NCI-H2081 treated with DMSO at 0.1 percent for 48 hours (cell line): ENCODE measurements at places on chromosomes 1 and 21.
A peak's percentile ranks its signal among the peaks of the same experiment; 100 is the strongest.

DNA sequence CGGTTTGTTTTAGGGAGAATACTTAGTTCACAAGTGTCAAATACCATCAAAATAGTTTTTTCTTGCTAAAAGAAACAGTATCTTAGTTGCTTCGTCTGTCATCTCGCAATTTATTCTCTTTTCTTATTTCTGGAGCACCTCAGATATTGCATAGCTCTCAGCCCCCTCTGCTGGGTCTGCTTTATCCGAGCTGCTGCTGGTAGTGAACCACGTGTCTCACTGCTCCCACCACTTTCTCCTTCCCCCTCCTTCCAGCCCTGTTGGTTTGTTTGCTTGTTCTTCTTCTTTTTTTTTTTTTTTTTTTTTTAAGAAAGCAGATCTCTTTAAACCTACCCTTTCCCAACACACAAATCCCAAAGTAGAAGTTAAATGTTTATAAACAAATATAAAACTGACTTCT, 170.8 kb downstream of the EDEM3 start:
- no peak for DNase-seq

- no peak for DNase-seq
Observed at GRCh38 chr1:110880708-110881374, 7.9 kb downstream of the CD53 start.

GRCh38 chr1:94063379-94063778, 57.6 kb downstream of the ABCA4 start:
- DNase-seq, result no peak

GRCh38 chr1:76281306-76281705, 206.8 kb downstream of the ST6GALNAC3 start:
- no peak for DNase-seq

GRCh38 chr1:93495911-93496310, 48.0 kb downstream of the FNBP1L start:
- DNase-seq, result no peak

DNA sequence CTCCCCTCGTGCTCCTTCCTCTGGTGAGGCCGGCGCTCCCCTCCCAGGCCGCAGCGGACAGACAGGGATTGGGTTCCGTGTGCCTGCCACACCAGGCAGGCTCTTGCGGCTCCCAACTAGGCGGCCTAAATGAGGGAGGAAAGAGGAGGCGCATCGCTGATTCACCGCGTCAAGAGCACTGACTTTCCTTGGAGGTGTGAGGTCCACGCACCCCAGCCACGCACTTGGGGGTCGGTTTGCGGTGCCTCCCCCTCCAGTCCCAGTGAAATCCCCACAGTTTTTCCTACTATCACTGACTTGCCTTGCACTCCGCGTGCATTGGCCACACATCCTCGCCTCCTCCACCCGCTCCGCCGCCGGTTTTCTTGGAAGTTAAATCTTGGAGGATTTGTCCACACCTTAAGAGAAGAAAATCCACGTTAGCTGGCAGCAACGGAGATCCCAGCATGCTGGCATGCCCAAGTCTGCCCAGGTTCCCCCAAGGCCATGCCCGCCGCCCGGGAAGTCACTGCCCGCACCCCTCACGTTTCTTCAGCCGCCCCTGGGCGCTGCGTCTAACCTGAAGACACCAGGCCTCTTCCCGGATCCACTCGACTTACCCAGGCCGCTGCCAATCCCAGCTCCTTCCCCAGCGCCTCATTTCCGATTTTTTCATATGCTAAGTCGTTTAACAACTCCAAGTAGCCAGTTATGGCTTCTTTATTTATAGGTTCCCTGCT, 1.1 kb upstream of the FOXD3 start:
- DNase-seq, result no peak

DNA sequence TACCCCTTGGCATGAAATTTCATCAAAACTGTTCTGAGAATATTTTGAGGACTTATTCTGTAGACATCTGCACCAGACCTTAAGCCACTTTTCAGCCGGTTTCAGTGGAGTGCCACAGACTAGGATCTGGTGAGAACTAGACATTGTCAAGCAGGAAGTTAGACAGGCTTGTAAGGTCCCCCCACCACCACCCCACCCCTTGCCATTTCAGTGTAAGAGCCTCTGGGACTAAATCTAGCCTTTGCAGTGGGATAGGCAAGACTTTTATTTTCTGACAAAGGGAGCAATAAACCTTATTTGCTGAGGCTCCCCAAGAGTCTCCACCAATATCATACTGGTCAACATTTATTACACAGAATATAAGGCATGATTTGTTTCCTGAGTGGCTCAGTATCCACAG, 77.9 kb upstream of the EXO1 start:
- DNase-seq, result no peak

- no peak for DNase-seq
Observed at GRCh38 chr1:107491582-107491981, 350.7 kb downstream of the NTNG1 start.

GRCh38 chr1:177780096-177780700, 189.7 kb downstream of the SEC16B start:
- peak; percentile 10 for DNase-seq

DNA sequence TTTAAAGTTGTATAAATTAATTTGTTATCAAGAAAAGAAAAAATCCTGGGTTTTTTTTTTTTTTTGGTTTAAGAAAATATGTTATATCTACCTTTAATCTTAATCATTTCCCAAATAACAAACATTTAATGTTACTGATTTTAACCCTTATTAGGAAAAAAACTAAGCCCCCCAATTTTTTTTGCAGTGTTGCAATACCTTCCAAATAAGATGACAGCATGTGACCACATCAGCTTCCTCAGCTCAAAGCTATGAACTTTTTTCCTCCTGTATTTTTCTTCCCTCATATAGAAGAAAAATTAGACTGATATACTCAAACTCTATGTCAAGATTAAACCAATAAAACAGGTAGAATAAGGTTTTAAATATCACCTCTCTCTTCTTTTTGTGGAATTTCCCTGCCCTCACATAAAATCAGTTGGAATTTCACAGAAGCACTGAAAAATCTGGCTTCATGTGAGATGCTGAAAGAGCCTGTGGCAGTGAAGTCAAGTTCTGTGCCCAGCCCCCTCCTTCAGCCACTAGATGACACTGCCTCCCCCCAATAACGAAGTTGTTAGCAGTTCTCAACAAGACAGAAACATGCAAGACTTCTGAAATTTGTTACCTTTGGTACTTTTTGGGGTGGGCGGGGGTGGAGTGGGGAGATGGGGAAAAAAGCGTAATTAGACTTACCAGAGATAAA, 9.6 kb upstream of the SMYD2 start:
- DNase-seq, result no peak

- DNase-seq, result no peak
Observed at GRCh38 chr1:26702680-26703038, 6.8 kb downstream of the ARID1A start.

GRCh38 chr1:3654549-3655281, 2.4 kb downstream of the TP73 start:
- no peak for DNase-seq

- no peak for DNase-seq
Observed at GRCh38 chr1:28058168-28058567, 30.2 kb downstream of the EYA3 start.

GRCh38 chr1:230622151-230622550, 20.1 kb upstream of the COG2 start:
- DNase-seq, result no peak

DNA sequence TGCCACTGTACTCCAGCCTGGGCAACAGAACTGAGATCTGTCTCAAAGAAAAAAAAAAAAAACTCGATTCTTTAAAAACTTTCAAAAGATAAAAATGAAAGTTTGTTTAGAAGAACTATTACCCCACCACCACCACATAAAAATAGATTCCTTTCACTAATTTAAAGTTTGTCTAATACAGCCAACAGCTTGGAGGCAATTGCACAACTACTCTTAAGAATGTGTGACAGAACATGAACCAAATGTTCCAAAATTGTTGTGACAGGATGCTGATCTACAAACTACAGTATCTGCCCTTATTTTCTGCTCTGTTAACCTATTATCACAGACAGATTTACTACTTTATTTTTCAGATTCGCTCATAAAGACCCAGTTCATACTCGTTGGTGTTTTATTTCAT, 5.5 kb upstream of the TGFBR3 start:
- no peak for DNase-seq

- DNase-seq, result no peak
Observed at GRCh38 chr1:66628926-66629325, 95.0 kb downstream of the SGIP1 start.

DNA sequence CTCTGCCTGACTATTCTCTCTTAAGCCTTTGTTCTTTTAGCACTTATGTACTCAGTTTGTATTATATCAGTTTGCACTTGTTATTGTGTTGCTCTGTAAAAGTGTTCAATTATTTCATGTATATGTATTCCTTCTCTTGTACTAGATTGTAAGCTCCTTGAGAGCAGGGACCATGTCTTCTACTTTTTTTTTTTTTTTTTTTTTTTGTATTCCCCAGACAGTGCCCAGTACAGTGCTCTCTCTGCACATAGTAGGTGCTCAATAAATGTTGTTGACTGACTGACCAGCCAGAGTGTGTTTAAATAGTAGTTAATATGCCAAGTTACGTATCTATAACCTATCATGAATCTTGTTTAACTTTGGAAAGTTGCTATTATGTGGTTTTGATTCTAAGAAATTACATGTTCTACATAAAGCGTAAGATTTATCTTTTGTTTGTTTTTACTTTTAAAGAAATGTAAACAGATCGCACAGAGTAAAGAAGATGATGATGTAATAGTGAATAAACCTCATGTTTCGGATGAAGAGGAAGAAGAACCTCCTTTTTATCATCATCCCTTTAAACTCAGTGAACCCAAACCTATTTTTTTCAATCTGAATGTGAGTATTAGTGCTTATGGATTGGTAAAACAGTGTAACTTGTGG, 16.1 kb downstream of the SON start:
- no peak for DNase-seq

GRCh38 chr1:2159124-2159523, 35.4 kb downstream of the FAAP20 start:
- DNase-seq, result no peak

DNA sequence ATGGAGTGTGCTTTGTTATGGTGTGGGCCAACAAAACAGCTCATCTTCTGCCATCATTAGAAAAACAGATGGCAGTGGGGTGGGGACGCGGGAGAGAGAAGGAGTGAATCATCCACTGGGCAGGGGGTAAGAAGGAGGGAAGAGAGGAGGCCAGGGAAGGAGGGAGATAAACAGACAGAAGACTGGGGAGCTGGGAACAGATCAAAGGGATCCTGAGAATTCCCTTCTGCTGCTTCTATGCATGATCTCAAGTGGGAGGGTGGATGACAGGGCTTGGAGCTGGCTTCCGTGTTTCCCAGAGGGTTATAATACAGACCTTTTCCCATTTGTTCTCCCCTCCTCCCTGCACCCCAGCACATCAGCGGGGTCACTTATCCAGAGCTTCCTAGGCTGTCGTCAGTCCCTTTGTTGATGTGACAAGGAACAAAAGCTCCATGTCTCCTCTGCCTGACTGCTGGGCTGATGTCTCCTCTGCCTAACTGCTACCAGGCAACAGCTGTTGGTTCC, 338.6 kb downstream of the PAPPA2 start:
- no peak for DNase-seq

DNA sequence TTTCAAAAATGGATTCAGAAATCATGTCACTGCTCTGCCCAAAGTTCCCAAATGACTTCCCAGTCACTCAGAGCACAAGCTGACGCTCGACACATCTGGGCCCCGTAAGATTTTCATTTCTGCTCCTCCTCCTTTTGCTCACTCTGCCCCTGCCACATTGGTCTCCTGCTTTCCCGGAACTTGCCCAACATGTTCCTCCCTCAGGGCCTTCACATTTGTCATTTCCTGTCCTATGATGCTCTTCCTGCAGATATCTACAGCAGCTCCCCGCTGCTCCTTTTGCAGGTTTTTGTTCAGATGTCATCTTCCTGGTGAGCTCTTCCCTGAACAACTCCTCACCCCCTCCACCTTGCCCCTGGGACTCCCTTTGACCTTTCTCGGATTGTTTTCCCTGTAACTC, 58.5 kb upstream of the IVNS1ABP start:
- DNase-seq, result no peak

GRCh38 chr1:175665616-175666015, 77.8 kb downstream of the TNR start:
- DNase-seq, result no peak

GRCh38 chr1:28577052-28577678, 14.9 kb upstream of the RAB42 start:
- DNase-seq, result no peak

DNA sequence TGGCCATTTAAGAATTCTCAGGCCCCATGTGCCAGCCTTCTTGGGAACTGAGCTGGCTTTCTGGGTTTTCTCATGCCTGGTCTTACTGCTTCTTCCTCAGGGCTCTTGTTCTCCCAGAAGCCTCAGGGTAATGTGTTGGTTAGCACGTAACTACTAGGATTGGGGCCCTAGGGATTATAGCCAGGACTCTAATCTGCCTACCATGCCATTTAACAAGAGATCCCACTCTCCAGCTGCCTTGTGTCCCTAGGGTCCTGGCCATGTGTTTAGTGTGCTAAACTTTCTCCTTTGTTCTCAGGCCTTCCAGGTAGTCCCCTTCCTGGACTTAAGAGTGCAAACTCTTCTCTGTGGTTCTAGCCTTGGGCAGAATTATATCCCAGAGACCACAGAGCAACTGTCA, 2.2 kb upstream of the SH3BGRL3 start:
- no peak for DNase-seq

GRCh38 chr1:201938440-201939035, 7.8 kb downstream of the LMOD1 start:
- DNase-seq, result no peak

GRCh38 chr1:87885278-87886025, 556.8 kb downstream of the LMO4 start:
- DNase-seq, result no peak

GRCh38 chr1:43439781-43440180, 13.9 kb downstream of the HYI start:
- no peak for DNase-seq

DNA sequence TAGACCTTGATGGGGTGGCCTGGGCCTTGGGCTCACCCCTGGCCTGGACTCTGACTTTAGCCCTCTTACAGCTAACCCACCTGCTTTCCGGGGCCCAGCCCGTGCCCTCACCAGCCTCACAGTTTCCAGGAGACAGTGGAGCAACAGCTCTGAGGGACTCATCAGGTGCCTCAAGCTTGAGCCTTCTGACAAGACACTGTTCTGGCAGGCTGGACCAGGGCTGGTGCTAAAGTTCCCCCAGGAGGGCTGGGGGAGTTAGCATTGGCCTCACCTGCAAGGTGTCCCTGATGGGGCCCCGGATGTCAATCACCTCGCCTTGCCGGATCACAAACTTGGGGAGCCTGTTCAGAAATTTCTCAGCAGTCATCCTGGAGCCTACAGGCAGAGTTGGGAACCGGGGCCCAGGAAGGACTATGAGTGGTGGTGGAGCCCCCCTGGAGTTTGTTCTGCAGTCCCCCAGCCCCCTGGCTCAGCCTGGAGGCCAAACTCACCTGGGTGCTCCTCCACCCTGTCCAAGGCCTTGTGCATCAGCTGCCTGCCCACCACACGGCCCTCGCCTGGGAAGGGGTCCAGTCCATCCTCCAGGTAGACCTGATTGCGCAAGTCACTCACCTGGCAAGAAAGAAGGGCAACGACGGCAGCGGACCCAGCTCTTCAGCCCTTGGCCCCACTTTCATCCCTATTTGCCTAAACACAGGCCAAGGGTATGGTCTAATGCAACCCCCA, 4.1 kb downstream of the SH3BGRL3 start:
- DNase-seq, result no peak

- no peak for DNase-seq
Observed at GRCh38 chr1:198848206-198848605, 209.4 kb downstream of the PTPRC start.

- DNase-seq, result no peak
Observed at GRCh38 chr1:180345148-180345547, 115.1 kb downstream of the LHX4 start.

GRCh38 chr1:2019172-2019543, at the start of gene GABRD:
Gene GABRD (plus strand): TSS chr1:2019345. CDS start chr1:2019424, 79 bp downstream.
- no peak for DNase-seq
